ENCODE measurements at places on chromosomes 2 and 18.

DNA sequence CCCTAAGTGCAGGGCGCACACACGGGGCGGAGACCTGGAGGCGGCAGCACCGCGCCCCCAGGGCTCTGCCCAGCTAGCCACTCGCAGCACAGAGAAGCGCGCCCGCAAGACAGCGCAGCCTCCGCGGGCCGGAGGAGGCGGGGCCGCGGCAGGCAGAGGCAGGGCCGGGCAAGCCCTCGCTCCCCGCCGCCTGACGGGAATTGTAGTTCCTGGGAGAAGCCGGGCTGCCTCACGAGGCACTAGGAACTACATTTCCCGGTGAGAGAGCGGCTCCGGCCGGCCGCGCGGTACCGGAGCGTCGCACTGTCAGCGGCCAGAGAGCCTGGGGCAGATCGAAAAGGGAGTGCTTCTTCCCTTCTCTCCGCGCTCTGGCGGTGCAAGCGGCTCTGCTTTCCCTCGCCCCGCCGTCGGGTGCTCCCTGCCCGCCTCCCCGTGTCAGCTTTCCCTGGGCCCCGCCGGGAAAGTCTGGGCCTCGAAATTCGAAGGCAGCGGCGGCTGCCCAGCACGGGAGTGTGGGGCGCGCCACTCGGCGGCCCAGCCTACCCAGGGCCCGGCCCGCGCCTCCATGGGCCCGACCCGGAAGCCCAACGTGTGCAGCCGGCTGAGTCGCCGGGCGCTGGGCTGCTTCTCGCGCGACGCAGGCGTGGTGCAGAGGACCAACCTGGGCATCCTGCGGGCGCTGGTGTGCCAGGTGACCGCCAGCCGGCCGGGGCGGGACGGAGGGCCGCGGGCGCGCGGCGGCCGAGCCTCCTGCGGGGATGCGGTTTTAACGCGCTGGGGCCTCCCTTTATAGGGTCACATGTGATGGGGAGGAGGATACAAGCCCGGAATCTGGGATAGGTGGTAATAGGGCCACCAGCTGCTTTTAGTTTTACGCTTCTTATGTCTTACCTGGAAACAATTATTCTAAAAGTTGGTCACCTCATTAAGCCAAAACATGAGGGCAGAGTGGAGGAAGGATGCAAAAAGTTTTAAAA, at the start of gene DCAF17:
Gene DCAF17, plus strand, starts transcription at position 214 of the 977 bp plus-strand sequence. Its CDS starts 352 bp downstream, at position 566.
- DNase-seq: peak; percentile 74

DNA sequence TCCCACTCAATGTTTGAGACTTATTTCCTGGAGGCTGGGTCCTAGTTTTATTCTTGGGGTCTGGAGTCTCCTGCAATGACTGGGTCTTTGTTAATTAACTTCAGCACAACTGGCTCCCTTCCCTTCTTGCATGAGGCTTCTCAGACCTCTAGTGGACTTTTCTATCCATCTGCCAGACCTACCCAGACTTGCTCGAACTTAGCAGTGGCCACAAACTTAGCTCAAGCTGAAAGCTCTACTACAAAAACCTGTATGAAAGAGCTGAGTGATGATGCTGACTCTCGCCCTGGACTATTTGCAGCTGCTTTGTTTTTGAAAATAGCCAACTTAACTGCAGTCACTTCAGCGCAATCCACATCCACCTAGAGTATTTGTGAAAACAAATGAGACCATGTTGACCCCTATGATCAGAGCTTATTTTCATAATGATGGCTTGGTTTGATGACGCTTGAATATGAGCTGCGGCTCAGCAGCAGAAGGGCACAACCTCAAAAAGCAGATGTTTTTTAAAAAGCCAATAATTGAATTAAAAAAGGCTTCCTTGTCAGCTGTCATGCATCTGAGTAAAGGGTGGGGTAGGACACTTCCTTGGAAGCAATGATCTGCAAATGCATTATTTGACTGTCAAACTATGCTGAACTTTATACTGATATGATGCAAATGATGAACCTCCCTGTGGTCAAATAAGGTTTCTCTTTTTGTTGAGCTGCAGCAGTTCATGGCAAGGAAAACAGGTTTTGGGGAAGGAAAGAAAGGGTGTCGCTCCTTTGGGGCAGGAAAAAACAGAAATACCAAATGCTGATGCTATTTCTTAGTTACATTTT, 10.6 kb upstream of the ANXA4 start:
- no peak for DNase-seq

- no peak for DNase-seq
Observed at GRCh38 chr2:37080689-37081088, 3.5 kb downstream of the HEATR5B start.

GRCh38 chr2:86072271-86072858, 33.3 kb downstream of the POLR1A start:
- DNase-seq: no peak

DNA sequence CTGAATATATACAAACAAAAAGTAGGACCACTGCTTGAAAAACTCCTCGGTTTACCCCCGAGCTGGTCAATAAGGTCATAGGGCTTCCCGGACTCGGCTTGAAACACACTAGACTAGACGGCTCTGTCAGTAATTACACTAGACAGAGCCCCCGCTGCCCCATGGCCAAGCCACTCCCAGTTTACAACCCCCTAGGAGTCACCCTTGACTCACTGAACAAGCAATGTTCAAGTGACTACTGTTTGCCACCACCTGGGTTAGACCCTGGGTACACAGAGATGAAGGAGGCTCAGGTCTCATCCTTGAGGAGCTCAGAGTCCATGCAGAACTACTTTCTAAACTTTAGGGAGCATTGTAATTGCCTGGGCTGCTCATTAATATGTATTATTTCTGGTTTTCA, 13.7 kb upstream of the PRELID3A start:
- no peak for DNase-seq

DNA sequence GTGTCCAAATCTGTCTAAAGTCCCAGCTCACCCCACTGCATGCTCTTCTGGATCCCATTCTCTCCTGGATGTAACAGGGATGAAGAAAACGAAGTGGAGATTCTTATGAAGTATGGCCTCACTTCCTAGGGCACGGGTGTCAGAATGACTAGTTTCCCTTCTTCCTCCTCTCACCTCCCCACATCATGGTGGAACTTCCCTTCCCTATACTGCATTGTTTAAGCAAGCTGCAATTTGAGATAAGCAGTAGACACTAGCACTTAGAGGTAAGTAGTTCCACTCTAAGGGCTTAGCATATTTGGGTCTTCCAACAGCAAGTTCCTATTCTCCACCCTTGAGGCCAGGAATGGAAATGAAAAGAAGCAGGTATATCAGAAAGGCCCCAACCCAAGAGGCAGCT, 29.7 kb downstream of the SLC4A5 start:
- DNase-seq: no peak

DNA sequence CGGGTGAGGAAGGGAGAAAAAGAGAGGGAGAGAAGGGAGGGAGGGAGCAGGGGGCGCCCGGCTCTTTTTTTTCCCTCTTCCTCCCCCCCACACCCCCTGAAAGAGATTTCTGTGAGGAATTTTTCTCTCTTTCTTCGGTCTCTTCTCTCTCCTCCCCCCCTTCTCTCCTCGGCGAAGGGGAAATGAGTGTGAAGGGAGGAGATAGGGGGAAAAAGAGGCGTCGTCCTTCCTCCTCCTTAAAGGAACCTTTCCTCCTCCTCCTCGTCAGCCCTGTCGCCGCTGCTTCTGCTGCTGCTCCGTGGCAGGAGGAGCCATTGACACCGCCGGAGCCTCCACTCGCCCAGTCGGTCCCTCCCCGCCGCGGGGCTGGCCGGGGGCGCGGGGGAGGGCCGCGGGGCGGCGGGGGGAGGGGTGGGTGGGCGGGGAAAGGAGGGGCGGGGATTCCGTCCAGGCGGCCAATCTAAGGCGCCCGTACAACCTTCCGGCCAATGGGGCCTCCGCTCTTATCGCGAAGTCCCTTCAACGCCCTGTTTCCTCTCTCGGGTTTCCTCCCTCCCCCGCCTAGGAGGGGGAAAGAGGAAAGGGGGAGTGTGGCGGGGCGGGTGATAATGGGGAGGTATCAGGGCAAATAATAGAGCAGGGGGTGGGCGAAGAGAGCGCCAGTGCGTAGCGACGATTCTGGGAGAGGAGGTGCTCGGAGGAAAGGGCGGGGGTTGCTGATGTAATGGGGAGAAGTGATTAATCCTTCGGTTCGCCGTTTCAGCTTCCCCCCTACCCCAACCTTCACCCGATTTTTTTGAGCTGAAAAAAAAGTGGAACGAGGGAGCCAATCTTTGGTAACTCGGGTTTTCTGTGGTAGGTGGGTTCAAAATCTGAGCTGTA, at the start of gene FBXO11:
Gene FBXO11, minus strand, starts transcription at position 342 of the 882 bp plus-strand sequence. CDS start 778 bp downstream, outside the sequence.
- DNase-seq: peak; percentile 95

DNA sequence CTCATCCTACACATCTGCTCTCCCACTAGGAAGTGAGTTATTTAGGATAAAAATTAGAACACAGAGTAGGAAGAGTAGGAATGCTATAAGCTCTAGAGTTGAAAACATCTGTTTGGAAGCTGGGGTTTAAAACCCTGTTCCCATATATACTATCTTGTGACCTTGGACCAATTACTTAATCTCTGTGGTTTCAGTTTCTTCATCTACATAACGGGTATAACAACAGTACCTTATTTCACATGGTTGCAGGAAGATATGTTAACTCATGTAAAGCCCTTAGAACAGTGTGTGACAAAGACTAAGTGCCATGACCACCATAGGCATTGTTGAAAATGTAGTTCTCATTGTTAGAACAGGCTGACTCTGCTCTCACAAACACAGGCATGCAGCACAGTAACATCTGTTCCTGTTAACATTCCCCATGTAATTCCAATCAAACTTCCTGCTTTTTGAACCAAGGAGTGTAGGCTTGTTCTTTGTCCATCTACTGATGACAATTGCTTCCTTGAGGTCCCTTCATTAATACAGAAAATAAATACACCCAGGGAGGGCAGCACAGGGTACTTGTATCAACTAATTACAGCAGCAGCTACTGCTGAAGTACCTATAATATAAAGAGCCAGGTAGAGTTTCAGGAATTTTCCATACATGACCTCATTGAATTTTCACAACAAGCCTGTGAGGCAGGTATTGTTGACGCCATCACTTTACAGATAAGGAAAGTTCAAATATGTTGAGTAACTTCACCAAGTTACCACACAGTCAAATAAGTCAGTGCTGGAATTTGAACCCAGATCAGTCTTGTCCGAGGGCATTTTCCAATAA, 204.2 kb downstream of the L3MBTL4 start:
- no peak for DNase-seq

GRCh38 chr2:236748801-236749200, 179.2 kb downstream of the ACKR3 start:
- no peak for DNase-seq

- no peak for DNase-seq
Observed at GRCh38 chr18:11258039-11258610, 108.8 kb upstream of the PIEZO2 start.

DNA sequence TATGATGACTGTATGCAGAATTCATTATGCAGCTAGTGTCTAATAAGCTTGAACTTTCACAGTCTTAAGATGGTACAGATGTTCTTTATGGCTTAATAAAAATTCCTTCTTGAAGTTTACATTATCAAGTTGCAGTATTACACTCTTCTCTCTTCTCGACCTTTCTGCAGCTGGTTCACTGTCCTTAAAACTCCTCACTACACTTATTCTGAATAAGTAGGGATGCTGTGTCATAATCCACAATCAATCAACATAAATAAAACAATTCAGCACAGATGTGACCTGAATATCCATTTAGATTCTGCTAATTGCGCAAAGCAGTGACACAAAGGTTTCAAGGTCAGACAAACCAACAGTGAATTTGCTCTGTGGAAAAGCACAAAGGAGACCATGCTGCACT, 356.8 kb downstream of the SUCLG1 start:
- no peak for DNase-seq

DNA sequence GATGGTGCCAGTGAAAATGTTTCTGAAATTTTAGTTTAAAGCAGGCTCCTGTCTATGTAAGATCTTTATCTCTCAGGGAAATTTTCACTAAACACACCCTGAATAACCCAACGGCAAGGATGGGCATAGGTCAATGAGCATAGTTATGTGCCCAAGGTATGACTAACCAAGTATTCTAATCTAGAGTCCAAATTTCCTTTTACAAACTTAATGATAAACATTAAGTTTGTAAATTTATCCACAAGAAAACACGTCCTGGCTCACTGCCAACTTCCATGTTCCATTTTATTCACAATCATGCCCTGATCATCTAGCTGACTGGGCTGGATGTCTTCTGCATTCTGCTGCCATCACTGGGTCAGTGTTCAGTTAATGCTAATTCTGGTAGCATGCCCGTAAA, 151.2 kb downstream of the SRBD1 start:
- DNase-seq: no peak

- DNase-seq: no peak
Observed at GRCh38 chr2:207216457-207216856, 50.7 kb upstream of the KLF7 start.

DNA sequence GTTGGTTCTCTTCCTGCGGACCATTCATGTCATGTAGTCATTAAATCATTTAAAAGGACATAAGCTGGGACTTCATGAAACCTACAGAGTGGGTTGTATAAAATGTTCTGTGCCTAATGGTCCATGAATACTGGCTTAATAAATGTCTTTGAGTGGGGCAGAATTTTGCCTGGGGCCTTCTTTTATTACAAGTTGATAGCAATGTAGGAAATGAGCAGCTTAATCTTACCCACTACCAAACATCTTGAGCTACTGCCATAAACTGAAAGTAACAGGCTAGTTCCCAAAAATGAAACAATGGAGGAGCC, 130.9 kb downstream of the TMEM17 start:
- DNase-seq: no peak

DNA sequence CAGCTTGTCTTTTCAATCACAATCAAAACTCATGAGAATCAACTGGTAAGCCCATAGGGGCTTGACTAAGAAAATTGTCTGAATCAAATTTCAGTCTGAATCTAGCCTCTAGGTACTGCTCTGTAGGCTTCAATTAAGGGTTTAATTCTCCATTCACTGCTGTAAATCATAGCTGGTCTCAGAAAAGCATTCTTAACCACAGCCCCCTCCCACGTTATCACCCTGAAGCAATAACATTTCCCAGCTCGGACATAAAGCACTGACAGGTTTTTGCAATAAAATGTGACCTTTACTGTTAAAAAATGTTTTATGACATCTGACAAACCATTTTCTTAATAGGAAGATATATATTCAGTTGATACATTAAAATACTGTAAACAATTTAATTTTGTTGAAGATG, 55.0 kb downstream of the LRP1B start:
- DNase-seq: no peak

- DNase-seq: no peak
Observed at GRCh38 chr2:43075811-43076585, 150.4 kb downstream of the ZFP36L2 start.

DNA sequence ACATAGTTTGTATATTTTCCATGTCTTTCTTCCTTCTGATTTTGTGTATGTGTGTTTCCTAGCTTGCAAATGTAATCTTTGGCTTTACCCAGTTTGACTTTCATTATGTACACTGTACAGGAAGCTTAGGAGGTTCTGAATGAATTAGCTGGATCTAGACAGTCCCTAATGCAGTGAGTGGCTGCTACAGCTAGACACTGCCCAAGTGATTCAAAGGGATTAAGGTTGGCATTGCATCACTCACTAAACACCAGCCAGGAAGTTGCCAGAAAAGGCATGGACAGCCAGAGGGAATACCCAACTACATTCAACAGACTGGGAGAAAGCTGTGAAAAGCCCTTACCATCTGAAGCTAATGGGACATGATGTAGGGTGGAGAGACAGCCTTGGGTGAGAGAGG, 316.0 kb upstream of the MEX3C start:
- DNase-seq: no peak

GRCh38 chr2:135829378-135830135, 7.4 kb downstream of the LCT start:
- peak; percentile 87 for DNase-seq

- no peak for DNase-seq
Observed at GRCh38 chr2:126506786-126507185, 149.2 kb upstream of the GYPC start.

- DNase-seq: no peak
Observed at GRCh38 chr2:60972889-60973656, 44.4 kb upstream of the PEX13 start.

GRCh38 chr2:108267101-108267500, 21.6 kb upstream of the SULT1C2 start:
- no peak for DNase-seq

Measured in NCI-H1436 treated with DMSO at 0.1 percent for 48 hours (cell line).